ENCODE measurements at places on chromosomes 4 and X. TPM values are rescaled to one million over a fixed set of nuclear protein-coding genes. Genes with fewer than 3 reads are reported as not detected.

DRP2 gene
- 0.28 TPM for total RNA-seq

DNA sequence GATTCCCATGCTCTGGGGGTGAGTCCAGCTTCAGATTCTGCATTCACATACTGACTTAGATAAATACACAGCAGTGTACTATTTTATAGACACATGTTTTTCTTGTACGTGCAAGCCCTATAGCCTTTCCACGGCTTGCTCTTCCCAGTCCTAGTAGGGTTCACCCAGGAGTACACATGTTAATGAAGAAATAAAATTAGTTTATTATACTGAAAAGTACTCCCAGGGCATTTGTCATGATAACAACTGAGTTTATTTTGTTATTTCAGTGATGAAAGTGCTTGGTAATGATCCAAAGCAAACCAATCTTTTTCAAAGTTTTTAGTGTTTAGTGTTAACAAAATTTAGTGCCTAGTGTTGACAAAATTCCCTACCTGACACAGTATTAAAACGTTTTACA is 21.3 kb downstream of the MAPK10 start:
- no peak for DNase-seq

GRCh38 chr4:181755846-181756245 is 487.4 kb upstream of the TENM3 start:
- DNase-seq, result no peak

DNA sequence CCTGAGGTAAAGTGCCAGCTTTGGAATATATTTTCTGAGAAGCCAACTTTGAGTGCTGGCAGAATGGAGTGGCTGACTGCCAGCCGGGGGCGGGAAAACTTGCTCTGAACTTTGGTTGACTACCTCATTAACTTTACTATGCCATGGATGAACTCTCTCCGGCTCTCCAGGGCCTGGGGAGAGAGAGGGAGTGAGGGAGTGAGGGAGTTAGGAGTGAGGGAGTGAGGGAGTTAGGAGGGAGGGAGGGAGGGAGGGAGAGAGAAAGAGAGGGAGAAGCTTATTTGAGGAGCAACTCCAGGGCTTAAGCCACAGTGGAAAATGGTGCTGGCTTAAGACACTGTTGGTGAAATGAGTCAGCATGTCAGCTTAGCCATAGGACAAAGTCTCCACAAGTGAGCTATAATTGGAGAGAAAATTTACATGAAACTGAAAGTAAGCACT is 280.9 kb upstream of the RPS6KA3 start:
- no peak for DNase-seq

Measured in activated CD4-positive, alpha-beta T cell treated with anti-CD3 and anti-CD28 coated beads, Interleukin-2, amount 10 ng/mL, durations not matched to agents 24 days and 14 days (primary cell).